Mesothelial cell of epicardium (in vitro differentiated cells): ENCODE measurements at places on chromosomes 2 and 18.

DNA sequence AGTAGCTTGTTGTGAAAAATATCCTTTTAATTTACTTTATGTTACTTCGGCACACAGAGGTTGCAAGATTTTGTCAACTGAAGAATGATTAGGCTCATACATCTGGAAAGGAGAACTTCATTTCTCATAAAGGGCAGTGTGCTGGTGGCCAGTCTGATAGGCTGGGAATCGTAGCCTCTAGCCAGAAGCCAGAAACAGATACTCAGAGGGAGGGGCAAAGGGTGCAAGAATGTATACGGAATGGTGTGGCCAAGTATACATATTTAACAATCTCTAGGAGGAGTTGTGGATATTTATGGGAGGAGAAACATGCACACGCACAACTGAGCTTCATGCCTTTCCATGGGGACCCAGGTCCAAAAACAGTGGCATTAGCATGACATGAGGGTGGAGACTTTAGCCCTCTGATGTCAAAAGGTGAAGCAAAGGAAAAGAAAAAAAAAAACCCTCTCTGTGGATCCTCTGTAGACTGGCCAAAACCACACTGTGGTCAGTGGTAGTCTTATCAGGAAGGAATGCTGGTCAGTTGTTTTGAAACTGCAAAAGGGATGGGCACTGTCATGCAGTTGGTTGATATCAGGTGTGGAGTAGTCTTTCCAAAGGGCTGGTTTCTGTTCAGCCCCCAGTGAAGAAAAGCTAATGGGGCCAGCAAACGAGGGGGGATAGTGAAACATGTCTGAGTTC lies 34.9 kb upstream of the APCDD1 start:
- H3K27me3 ChIP-seq = peaks cover 4% of the 10 kb centered on the region
- no peak overlapping the region for H3K27ac ChIP-seq
- no peak overlapping the region for H3K4me3 ChIP-seq

- H3K4me1 ChIP-seq = no peaks in the 10 kb centered on the region
- no peak overlapping the region for H3K4me3 ChIP-seq
- no peak overlapping the region for H3K27ac ChIP-seq
- H3K36me3 ChIP-seq = no peaks in the 10 kb centered on the region
- H3K27me3 ChIP-seq = peaks cover 34% of the 10 kb centered on the region
These were observed 376.3 kb upstream of the MYT1L start for GRCh38 chr2:2707206-2707991.

DNA sequence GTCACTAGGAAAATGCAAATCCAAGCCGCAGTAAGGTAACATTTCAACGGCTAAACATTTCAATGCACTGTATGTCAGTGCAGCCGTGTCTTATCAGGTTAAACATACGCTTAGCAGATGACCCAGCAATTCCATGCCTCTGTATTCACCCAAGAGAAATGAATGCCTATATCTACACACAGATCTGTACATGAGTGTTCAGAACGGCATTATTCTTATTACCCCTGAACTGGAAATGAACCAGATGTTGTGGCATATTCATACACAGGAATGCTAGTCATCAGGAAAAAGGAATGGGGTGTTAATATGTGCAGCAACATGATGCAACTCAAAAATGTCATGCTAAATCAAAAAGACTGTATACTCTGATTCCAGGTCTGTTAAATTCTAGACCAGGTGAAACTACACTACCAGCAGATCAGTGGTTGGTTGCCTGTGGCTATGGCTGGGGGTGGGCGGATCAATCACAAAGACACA lies 80.4 kb upstream of the RPL31 start:
- H3K27ac ChIP-seq = no peak overlapping the region
- no peak overlapping the region for H3K4me3 ChIP-seq
- H3K36me3 ChIP-seq = no peaks in the 10 kb centered on the region
- peaks cover 14% of the 10 kb centered on the region for H3K27me3 ChIP-seq
- DNase-seq = no peak

DNA sequence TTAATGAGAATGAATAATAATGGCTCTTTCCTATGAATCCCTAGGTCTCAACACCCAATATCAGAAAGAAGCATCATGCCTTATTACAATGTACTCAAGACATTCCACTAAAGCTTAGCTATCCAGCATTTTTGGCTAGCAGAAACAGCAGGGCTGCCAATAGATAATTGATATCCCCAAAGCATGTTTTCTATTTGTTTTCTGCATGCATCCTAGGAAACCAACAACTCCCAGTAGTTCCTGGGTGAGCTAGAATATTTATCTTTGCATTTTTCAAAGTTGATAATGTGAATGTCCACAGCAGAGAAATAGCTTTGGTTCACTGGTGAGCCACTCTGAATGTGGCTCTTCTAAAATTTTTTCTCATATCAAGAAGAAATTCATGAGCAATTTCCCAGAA lies 5.8 kb upstream of the ANTXR1 start:
- H3K27me3 ChIP-seq = peaks cover 9% of the 10 kb centered on the region
- H3K36me3 ChIP-seq = no peaks in the 10 kb centered on the region
- H3K4me3 ChIP-seq = no peak overlapping the region
- H3K4me1 ChIP-seq = peaks cover 5% of the 10 kb centered on the region

DNA sequence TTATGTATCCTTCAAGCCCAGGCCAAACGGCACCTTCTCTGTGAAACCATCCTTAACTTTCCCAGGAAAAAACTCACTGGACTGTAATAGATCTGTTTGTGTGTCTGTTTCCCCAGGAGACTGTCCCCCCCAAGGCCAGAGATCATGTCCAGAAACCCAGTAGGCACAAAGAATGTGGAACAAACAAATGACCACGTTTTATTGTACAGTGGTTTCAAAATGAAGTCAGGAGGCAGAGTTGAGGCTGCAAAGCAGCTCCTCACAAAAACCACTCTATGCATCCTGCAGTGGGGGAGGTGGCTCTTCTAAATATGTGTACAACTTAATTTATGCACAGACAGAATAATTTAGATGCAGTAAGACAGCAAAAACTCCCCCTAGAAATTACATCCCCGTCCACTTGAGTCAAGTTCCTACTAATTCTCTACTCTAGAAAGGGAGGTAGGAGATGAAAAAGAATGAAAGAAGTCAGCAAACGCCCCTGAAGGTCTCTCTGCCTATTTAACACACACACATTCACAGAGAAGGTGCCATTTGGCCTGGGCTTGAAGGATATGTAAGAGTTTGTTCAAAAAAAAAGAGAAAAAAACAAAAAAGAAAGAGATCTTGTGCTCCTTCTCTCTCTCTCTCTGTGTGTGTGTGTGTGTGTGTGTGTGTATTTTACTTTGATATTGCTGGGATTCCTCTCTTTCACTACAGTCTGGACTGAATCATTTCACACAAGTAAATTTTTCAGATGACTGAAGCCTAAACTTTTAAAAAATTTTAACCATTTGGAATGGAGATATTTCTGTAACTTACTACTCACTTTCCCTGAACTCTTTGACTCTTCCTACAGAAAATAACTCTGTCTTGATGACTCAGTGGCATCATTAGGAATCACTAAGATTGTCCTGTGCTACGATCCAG lies 19.5 kb downstream of the BCL2 start:
- H3K27me3 ChIP-seq = no peaks in the 10 kb centered on the region
- H3K4me3 ChIP-seq = no peak overlapping the region
- H3K36me3 ChIP-seq = peaks cover 4% of the 10 kb centered on the region
- H3K4me1 ChIP-seq = peaks cover 3% of the 10 kb centered on the region
- peak overlapping the region; percentile 15 for H3K27ac ChIP-seq

DNA sequence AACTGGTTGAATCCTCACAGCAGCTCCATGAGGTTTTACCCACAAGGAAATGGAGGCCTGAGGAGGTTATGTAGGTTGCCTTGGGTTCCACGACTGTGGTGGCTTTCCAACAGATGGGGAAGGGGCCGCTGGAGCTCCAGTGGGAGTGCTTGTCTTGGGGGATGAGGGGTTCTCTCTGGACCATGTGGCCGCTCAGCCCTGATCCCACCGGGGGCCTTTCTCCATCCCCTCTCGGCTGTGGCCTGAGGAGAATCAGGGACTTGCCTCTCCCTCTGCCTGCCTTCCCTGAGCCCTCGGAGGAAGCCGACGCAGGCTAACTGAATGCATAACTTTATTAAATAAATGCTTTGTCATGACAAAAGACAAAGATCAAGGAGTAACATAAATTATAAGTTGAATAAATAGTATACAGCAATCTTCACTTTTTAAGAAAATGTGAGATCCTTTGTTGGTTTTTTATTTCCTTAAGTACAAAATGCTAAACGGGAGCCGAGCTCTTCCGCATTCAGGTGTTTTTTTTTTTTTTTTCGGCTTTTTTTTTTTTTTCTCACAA lies 23.5 kb downstream of the IGFBP5 start:
- no peak overlapping the region for H3K4me3 ChIP-seq
- H3K27ac ChIP-seq = peak overlapping the region; percentile 5
- DNase-seq = no peak
- no peaks in the 10 kb centered on the region for H3K4me1 ChIP-seq

GRCh38 chr2:202113571-202114142 lies 40.6 kb downstream of the KIAA2012 start:
- H3K4me3 ChIP-seq = no peak overlapping the region
- peaks cover 35% of the 10 kb centered on the region for H3K4me1 ChIP-seq
- H3K27me3 ChIP-seq = no peaks in the 10 kb centered on the region
- H3K27ac ChIP-seq = no peak overlapping the region
- DNase-seq = no peak
- no peaks in the 10 kb centered on the region for H3K36me3 ChIP-seq

DNA sequence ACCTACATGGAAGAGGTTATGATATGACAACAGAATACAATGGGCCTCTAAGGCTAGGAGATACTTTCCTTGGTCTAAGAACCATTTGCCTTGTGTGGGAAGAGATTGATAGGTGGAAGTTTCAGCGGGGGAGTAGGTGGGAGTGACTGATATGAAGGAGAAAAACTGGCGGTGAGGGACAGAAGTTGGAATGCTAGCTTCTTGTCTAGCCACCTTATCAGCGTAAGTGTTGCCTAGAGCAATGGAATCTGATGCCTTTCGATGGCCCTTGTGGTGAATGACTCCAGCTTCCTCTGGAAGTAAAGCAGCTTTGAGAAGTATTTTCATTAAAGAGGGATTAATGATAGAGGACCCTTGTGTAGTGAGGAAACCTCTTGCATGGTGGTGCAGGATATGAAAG lies 121.3 kb upstream of the GULP1 start:
- no peak overlapping the region for H3K4me3 ChIP-seq
- H3K27me3 ChIP-seq = no peaks in the 10 kb centered on the region
- H3K36me3 ChIP-seq = peaks cover 2% of the 10 kb centered on the region
- DNase-seq = no peak
- peak overlapping the region; percentile 31 for H3K27ac ChIP-seq

DNA sequence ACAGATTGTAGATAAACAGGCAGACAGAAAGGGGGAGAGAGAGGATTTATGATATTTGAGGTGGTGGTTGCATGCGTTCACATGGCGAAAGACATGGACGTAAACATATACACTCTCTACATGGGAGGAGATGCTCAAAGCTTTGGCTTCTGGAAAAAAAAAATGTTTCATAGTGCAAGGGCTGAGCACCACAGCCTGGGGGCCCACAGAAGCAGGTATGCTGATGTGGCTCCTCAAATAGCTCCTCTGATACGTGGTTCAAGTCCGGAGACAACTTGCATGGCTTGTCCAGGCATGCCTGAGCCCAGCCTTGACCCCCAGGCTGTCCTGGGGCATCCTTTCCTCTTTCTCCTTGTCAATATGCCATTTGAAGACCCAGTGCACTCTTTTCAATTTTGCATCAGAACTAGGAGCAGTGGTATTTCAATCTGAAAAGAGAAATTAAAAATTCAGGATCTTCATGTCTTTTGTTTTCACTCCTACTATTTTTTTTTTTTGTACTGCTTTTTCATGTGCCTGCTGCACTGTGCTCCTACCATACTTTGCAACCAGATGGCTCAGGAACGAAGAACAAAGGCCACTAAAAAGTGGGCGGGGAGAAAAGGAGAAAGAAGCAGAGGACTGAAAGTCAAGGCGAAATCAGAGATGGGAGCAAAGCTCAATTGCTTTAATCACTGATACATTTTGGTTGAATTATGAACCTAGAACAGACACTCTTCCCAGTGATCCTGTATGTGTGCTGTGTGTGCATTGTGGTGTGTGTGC lies 495.7 kb upstream of the TCF4 start:
- H3K4me3 ChIP-seq = no peak overlapping the region
- H3K27ac ChIP-seq = peak overlapping the region; percentile 45
- peaks cover 22% of the 10 kb centered on the region for H3K4me1 ChIP-seq

DNA sequence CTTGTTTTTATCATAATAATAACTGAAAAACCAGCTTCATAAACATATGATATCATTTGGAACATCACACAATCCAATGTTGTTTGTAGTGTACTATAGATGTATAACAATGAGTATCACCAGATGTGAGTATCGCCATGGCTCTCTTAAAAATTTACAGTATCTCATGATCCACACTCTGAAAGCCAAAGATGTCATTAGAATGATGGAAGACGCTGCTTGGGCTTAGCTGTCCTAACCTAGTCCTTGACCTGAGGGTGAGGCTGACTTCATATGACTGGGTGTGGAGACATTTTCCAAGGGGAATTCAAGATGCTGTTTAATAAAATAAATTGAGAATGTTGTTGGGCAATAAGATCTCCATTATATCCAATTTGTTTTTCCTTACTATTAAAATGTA lies 242.6 kb downstream of the RIT2 start:
- DNase-seq = no peak
- peaks cover 5% of the 10 kb centered on the region for H3K4me1 ChIP-seq
- H3K27me3 ChIP-seq = no peaks in the 10 kb centered on the region
- no peak overlapping the region for H3K27ac ChIP-seq
- H3K36me3 ChIP-seq = no peaks in the 10 kb centered on the region

GRCh38 chr2:44290261-44290660 lies 15.0 kb downstream of the SLC3A1 start:
- no peak overlapping the region for H3K4me3 ChIP-seq
- peaks cover 11% of the 10 kb centered on the region for H3K4me1 ChIP-seq
- no peak overlapping the region for H3K27ac ChIP-seq

- no peak overlapping the region for H3K4me3 ChIP-seq
- no peaks in the 10 kb centered on the region for H3K27me3 ChIP-seq
- no peak for DNase-seq
- H3K36me3 ChIP-seq = peaks cover 39% of the 10 kb centered on the region
These were observed 76.3 kb downstream of the ANTXR1 start for GRCh38 chr2:69089266-69089665.

DNA sequence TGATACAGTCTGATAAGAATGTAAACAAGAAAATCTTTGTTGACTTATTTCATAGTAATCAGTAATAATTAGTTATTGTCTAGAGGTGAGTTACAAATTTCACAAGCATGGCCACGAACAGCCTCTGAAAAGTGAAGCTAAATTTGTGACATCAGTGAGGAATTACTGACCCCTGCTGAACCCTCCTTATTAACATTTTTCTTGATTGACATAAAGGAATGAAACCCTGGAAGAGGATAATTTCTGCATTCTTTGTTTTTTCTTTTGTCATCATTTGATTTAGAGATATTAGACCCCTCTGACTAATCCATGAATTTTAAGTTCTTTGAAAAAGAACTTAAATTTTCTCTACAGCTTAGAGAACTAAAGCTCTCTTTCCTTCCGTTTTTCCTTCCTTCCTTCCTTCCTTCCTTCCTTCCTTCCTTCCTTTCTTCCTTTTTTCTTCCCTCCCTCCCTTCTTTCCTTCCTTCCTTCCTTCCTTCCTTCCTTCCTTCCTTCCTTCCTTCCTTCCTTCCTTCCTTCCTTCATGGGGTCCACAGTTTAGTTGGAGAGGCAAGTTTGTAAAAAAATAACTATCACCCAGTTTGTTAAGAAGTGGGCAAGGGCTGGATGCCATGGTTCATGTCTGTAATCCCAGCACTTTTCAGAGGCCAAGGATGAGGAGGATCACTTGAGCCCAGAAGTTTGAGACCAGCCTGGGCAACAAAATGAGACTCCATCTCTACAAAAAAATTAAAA lies 387.0 kb downstream of the MTX2 start:
- H3K27ac ChIP-seq = no peak overlapping the region
- peaks cover 22% of the 10 kb centered on the region for H3K4me1 ChIP-seq
- no peaks in the 10 kb centered on the region for H3K36me3 ChIP-seq
- H3K4me3 ChIP-seq = no peak overlapping the region
- no peak for DNase-seq
- H3K27me3 ChIP-seq = peaks cover 6% of the 10 kb centered on the region
